CMK (cell line): ENCODE measurements at places on chromosomes 7 and 10.

DNA sequence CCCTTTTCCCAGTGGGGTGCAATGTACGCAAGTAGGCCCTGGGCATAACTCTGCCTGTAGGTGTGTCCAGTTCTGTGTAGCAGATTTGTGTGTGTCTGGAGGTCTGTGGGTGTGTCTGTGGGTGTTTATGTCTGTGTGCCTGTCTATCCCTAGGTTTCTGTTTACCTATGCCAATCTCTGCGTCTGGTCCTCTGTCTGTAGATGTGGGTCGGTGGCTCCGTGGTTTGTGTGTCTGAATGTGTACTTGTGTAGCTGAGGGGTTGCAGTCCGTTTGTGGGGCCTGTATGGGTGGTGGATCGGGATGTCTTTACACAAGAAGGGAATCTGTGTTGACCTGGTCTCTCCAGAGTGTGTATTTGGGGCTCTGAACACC, 932 bp downstream of the NYAP1 start:
- DNase-seq: no peak

DNA sequence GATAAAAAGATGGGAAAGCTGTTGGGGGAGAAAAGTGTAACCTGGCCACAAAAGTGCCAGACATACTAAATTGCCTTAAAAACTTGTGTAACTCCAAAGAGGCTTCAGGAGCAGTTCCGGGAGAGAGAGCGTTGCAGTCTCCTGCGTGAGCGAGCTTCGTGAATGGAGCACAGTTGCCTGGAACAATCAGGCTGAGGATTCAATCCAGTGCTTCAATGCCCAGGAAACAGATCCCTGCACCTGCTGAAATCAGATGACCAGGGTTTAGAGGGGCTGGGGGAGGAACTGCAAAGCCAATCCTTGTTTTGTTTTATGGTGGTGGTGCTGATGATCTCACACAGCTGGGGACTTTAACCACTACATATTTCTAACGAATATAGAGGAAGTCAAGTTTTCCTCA, 398.3 kb downstream of the DPP6 start:
- no peak for DNase-seq

- no peak for DNase-seq
Observed at GRCh38 chr10:105253515-105254212, 612.6 kb downstream of the SORCS3 start.

- no peak for DNase-seq
Observed at GRCh38 chr7:47318395-47319182, 263.3 kb downstream of the TNS3 start.

- DNase-seq: no peak
Observed at GRCh38 chr10:30805061-30805460, 175.5 kb upstream of the LYZL2 start.

DNA sequence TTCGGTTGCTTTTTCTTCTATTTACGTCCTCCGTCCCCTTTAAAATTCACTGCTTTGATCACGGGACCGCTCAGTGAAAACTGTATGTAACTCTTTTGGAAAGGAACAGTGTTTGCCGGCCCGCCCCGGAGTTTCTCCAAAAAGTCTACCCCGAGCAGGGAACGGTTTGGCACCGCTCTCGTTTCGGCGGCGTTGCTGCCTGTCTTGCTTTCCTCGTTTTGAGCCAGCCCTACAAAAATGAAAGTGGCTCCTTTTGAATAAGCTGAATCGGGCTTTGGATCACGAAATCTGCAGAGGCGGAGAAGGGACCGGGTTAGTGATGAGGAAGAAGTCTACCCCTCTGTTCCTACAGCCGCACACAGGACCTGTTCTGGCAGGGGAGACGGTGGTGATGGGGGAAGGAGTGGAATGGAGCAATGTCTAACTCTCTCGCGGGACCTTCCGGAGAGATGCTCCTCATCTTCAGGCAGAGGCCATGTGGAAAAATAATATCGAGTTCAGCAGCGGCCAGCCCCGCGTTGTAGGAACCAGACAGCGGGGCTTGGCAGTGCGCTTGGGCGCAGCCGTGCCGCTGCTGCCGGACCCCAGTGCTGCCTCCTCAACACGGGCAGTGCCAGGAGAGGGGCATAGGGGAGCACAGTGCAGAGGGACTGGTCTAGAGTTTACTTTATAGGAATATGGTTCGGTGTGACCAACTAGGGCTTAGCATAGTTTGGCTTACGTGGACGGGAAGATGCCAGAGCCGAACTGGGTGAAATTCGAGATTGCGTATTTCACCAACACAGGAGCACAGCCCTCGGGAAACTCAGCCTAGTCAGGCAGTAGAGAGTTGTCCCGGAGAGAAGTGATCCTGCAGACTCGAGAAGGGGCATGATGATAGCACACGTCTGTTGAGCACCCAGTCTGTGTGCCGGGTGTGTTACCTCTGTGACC, 1.4 kb downstream of the HTRA1 start:
- DNase-seq: no peak

GRCh38 chr7:145624618-145625017, 492.0 kb upstream of the CNTNAP2 start:
- DNase-seq: no peak

DNA sequence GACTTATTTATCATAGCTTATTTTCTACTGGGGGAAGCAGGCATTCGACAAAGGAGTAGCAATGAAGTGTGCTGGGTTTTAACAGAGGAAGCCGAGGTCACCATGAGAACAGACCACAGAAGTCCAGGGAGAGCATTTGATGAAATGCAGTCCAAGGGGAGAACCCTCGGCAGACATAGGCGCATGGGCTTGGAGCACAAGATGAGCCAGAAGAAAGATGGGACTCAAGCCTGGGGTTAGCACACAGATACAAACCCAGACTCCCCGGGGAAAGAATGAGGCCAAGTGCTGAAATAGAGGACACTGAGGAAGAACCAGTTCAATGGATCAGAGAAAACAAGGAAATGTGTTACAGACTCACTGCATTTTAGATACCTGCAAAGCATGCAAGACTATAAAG, 209.5 kb downstream of the FAM107B start:
- DNase-seq: no peak

DNA sequence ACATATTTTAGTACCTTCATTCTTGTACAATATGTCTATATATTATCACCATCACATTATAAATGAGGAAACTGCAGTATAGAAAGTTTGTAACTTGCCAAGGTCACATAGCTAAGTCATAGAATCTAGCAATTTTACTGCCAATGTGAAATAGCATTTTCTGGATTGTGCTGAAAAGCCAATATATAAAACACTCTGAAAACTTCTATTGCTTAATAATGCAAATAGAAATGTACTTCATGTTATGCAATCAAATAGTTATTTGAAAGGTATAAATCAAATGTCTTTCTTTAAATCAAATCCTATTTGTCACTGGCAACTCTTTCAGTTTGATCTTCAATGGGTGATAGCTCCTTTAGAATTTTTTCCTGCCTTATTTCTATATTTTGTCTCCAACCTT, 129.5 kb downstream of the TMEM26 start:
- DNase-seq: no peak

DNA sequence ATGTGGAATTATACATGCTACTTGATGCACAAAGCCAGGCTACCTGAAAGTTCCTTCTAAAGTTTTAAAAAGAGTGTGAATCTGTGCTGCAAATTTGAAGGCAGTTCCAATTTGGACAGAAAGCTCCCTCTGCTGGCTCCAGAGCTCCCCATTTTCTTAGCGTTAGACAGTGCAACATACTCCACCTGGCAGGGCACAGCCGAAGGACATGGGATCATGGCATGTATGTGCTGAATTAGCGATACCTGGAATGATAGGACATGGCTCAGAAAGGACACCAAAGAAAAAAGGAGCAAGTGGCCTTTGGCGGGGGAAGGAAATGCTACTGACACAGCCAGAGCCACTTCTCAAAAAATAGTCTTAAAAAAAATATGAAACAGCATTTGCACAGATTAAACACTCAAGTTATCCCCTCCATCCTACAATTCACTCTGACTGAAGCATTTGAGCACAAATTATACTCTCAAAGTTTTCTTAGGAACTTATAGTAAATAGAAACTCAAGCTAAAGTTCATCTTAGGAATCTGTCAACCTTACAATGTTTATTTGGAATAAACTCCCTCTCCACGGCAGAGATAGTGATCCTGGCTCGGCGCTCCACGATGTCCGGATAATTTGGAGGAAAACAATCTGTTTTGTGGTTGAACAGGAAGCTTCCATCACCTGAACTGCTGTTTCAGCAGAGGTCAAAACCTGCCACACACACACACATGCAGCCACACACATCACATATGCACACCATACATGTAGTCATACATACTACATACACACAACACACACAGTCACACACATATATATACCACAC, 80.0 kb downstream of the C7orf25 start:
- no peak for DNase-seq

GRCh38 chr10:131511391-131511790, 199.9 kb upstream of the TCERG1L start:
- DNase-seq: no peak

- DNase-seq: no peak
Observed at GRCh38 chr10:75508239-75508813, 76.9 kb downstream of the LRMDA start.
